ENCODE measurements at places on chromosomes 7 and 10.

GRCh38 chr10:78504181-78504580 is 470.5 kb downstream of the RPS24 start:
- no peak for DNase-seq

DNA sequence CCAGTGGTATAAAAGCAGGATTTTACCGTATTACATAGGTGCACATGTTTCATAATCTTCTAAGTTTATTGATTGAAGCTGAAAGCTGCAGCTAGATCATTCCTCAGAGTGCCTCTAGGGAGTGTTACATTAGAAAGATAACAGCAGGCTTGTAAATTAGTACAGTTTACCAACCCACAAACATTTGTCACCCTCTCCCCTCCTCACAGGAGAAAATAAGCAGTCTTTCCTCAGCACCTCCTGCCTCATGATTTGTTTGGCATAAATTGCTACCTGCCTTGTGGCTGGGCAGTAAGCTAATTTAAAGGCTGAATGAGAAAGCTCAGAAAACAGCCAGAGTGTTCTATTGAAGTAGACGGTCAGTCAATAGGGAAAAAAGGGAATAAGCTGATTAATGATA is 74.2 kb downstream of the NXPH1 start:
- DNase-seq = no peak

DNA sequence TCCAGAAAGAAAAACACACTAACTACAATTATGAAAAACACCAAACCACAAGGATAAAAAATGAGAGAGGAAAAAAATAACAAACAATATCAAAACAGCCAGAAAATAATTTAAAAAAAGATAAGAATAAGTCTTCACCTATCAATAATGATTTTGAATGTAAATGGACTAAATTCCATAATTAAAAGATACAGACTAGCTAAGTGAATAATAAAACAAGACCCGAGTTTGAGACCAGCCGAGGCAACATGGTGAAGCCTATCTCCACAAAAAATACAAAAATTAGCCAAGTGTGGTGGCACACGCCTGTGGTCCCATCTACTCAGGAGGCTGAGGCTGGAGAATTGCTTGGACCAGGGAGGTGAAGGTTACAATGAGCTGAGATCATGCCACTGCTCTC is 131.1 kb downstream of the MTERF1 start:
- DNase-seq = no peak

GRCh38 chr10:121183236-121183635 is 332.1 kb downstream of the WDR11 start:
- no peak for DNase-seq

- no peak for DNase-seq
Measured at GRCh38 chr7:135186261-135186540, 15.7 kb upstream of the CYREN start.

DNA sequence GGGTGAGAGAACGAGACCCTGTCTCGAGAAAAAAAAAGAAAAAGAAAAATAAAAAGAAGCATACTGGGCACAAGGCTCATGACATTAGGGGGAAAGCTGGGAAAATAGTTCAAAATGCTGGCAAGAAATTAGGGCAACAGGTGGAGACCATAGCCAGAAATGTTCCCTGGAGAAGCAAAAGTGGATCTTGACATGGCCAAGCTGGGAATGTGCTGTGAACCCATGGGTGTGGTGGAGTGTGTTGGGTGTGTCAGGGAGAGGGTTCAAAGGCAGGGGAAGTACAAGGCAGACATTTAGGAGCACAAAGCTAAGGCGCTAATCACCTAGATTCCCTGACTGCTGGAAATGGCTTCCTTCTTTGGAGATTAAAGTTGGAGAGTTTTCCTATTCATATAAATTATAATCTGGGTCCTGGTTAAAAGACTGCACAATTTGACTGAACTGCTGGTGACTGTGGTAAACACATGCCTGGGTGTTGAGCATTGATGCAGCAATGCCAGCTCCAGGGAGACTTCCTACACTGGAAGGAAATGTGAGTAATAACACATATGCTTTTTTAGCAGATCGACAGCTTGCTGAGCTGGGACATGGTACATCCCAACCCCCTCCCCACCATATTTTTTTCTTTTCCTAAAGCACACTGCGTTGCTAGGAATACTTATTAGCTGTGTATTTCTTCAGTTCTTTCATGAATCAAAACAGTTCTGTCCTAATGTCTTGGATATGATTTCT is 70.1 kb upstream of the ARHGAP21 start:
- no peak for DNase-seq

GRCh38 chr10:63246356-63246755 is 113.2 kb downstream of the NRBF2 start:
- no peak for DNase-seq

- DNase-seq = no peak
Measured at GRCh38 chr10:43252783-43253341, 14.0 kb downstream of the RASGEF1A start.

- DNase-seq = no peak
Measured at GRCh38 chr7:119684763-119685162, 588.2 kb upstream of the KCND2 start.

GRCh38 chr10:123906296-123906695 is 14.7 kb upstream of the CPXM2 start:
- no peak for DNase-seq

- DNase-seq = no peak
Measured at GRCh38 chr10:73647875-73648651, 6.8 kb upstream of the MYOZ1 start.

GRCh38 chr10:132685921-132686680 is 99.8 kb downstream of the NKX6-2 start:
- no peak for DNase-seq

GRCh38 chr7:155590215-155591018 is 44.1 kb upstream of the CNPY1 start:
- no peak for DNase-seq

GRCh38 chr10:121138112-121138860 is 287.1 kb downstream of the WDR11 start:
- DNase-seq = no peak

- no peak for DNase-seq
Measured at GRCh38 chr10:64036321-64036930, 515.2 kb downstream of the REEP3 start.
